ENCODE measurements at places on chromosomes 1 and 21. TPM values are rescaled to one million over a fixed set of nuclear protein-coding genes. Genes with fewer than 3 reads are reported as not detected.
A peak's percentile ranks its signal among the peaks of the same experiment; 100 is the strongest.

GRCh38 chr21:20998886-20999285 is 677 bp downstream of the NCAM2 start:
- no peak for DNase-seq

DNA sequence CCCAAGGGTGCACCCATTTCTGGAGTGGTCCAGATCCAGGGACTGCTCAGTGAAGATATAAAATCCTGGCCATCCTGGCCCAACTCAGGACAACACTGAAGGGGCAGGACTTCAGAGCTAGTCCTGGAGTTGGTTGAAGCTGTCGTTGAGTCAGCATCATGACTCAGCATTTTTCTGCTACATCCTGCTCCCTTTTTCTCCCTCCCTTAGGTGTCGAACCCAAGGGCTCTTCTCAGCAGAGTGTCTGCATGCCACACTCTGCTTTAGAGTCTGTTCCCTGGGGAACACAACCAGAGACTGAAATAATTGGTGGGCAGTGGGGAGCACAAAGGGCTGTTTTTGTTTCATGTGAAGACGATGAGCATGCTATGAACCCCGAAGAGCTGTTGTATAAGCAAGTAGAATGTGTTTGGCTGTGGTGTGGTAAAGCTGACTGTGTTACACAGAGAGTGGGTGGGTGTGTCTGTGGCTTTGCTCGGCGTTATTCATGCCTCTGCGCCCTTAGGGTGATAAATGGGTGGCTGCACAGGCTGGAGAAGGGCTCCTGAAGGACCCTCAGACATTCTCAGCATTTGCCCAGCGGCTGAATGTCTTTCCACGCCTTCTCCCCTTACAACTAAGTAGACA is 167.2 kb downstream of the CYYR1 start:
- no peak for DNase-seq

DNA sequence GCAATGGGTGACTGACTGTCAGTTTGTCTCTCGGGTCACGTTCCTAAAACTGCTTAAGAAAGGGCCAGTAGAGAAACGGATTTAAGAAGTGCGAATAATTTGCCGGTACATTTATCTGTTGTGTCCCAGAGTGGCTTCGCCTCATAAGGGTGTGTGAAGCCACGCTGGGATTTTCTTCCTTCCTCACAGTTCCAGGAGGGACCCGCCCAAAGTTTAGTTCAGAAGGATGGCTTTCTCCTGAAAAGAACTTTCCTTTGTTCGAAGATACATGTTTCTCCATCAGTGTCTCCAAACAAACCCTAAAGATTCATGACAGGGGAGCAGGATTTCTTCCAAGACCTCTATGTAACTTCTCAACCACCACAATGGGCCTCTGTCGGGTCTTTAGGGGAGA is 49.8 kb downstream of the ADAMTS1 start:
- DNase-seq, result no peak

GRCh38 chr1:6732942-6733341 is 31.3 kb upstream of the DNAJC11 start:
- DNase-seq, result no peak

DNA sequence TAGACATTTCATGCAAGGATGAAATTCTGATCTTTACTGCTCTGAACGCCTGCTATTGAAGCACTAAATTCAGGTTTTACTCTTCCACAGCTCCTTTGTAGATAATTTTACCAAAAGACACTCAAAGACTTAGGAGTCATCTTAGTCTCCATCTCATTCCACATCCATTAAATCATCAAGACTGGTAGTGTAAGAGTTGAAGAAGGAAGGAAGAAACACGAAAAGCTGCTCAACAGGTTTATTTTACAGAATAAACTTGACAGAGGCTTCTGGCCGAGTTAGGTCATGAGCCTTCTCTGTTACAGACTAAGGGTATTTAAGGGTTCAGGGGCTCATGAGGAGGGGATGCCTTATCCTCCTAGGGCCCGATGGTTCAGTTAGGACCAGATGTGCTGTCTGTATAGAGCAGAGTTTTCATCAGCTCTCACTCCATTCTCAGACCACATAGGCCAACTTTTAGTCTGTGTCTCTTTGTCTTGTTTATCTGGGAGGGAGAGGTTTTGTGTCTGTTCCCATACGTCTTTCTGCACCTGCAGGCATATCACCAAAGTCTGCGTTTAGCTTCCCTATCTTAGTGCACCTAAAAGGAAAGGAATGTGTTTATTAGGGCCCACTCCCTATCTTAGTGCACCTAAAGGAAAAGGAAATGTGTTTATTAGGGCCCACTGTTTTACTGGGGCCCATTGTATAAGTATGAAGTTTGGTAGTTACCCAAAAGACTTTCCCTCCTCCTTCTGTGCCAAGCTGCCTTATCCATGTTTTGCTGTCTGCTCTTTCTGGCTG is 57.4 kb upstream of the RGS18 start:
- no peak for DNase-seq

- DNase-seq, result no peak
These were observed 18.2 kb downstream of the SMAP2 start for GRCh38 chr1:40391688-40392145.

DNA sequence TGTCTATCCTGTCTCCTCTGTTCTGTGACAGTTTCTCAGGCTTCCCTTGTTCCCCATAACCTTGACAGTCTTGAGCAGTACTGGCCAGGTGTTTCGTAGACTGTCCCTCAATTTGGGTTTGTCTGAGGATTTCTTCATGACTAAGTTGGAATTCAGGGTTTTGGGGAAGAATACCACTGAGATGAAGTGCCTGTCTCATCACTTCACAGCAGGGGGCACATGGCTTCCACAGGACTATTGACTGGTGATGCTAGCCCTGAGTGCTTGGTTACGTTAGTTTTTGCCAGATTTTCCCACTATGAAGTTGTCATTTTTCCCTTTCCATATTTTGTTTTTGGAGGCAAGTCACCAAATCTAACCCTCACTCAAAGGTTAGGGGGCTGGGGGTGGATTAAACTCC is 45.7 kb downstream of the CDCP2 start:
- DNase-seq, result no peak

DNA sequence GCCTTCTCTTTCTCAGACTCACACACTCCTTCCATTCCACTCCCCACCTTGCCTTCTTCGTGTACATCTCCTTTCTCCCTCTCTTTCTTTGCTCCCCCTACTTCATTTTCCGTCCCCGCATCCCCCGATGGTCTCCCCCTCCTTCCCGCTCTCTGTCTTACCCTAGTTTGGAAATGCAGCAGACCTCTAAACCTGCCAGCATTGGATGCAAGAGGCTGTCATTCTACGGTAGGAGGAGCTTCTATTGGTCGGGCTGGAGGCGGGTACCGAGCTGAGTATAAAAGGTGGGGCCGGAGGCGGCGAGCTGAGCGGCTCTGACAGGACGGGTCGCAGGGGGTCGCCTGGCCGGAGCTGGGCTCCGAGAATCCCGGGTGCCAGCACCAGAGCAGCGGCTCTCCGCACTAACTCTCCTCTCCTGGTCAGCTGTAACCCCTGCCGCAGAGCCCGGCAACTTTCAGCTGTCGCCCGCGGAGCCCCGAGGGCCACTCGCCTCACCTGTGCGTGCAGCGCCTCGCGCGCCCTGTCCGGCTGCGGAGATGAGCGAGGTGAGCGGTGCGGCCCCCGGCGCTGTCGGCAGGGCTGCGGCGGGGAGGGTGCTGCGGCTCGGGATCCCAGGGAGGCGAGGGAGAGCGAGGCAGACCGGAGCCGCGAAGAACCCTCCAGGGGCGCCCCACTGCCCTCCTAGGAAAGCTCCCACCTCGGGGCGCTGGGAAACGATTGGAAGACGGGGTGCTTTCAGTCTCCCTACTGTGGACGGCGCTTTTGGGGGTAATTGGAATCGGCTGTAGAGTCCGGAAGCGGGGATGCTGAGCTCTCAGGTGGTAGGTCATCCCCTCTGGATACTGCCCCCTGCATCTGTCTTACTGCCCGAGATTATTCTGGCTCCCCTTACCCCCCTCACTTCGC is at the start of gene PCP4L1:
TSS of gene PCP4L1 (plus strand) at position 307 of the 906 bp plus-strand sequence. CDS start at position 537, 230 bp downstream.
- DNase-seq, result peak; percentile 73

DNA sequence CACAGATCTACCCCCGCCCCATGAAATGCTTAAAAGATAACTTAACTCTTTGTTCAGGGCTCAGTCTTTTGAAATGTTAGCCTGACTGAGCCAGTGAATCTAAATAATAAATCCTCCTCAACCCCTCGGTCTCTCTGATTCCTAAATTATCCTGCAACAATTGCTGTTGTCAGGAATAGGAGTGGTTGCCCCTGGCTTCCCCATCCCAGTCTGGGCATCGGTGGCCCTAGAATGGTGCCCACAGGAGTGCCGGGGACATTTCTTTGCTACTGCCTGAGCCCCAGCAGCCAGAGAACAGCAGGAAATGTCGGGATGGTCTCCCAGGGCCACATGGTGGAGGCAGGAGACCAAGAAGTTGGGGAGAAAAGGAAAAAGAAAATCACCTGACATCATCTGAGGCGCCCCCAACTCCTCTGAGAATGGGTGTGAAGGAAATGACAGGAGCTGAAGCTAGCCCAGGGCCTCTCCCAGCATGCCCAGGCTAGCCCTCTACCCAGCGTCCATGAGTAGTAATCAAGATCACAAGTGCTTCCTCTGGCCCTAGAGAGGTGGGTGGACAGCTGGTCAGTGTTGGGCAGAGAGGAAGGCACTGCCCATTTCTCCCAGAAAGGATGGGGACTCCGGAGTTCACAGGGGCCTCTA is 1.6 kb downstream of the PADI4 start:
- peak; percentile 45 for DNase-seq

- no peak for DNase-seq
These were observed 617.5 kb upstream of the BEND5 start for GRCh38 chr1:49394200-49394599.

DNA sequence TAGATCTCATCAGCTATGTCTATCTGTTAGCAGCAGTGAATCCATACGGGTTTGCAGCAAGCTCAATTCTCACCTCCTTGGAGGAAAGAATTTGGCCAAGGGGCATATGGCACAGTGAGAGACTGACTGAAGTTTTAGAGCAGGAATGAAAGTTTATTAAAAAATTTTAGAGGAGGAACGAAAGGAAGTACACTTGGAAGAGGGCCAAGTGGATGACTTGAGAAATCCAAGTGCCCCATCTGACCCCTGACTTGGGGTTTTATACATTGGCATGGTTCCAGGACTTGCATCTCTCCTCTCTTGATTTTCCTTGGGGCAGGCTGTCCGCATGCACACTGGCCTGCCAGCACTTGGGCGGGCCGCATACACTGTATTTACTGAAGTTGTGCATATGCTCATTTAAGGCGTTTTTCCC is 9.2 kb upstream of the OSBPL9 start:
- DNase-seq, result no peak

DNA sequence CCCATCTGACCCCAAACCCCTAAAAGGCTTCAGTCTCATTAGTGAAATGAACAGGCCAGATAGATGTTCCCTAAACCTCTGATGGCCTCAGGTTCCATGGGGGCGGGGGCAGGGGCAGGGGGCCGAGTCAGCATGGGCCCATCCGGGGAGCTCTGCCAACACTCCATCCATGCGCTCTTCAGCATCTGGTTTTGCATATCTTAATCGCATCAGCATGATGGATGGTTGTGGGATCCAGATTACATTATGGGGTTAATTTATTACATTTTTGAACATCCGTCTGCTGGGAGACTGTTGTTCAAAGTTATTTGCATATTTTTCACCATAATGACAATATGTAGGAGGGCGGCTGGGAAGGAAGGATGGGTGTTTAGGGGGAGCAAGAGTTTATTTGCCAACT is 3.1 kb upstream of the MAD2L2 start:
- no peak for DNase-seq

DNA sequence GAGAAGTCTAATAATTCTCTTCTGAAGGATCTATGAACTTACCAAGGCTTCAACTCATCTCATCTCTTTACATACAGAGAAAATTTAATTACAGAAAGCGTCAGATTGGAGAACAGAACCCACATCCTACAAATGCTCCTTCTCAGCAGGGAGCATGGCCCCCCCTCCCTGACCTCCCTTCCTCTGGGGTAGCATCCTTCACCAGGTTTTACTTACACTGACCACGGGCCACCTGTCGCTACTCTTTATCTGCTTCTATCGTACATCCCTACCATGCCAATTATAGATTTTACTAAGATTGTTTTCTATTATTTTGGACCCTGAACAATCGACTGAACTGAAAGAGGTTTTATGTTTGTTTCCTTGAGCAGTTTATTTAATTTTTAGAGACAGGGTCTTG is 25.8 kb downstream of the RIPPLY3 start:
- no peak for DNase-seq

DNA sequence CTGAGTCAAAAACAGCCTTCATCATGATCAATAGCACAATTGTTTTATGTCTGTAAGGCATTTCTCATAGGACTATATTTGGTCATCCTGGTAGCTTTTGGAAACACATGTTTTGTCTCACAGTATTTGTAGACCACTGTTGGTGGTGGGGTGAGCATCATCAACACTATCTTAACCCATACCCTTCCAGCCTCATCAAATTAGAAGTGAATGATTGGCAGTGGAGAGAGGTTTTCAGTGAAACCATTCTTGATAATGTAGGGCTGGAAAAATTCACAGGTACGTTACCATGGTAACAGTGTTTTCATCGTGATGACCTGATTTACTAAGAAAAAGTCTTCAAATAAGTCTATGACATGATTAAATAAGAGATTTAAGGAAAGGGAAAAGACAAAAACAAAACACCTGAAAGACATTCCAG is 45.3 kb upstream of the C1orf105 start:
- no peak for DNase-seq

- no peak for DNase-seq
These were observed 74.9 kb upstream of the F3 start for GRCh38 chr1:94616506-94616905.

GRCh38 chr1:97196825-97197516 is 475.4 kb downstream of the PTBP2 start:
- no peak for DNase-seq

GRCh38 chr1:160542303-160542945 is 19.4 kb upstream of the SLAMF6 start:
- no peak for DNase-seq

DNA sequence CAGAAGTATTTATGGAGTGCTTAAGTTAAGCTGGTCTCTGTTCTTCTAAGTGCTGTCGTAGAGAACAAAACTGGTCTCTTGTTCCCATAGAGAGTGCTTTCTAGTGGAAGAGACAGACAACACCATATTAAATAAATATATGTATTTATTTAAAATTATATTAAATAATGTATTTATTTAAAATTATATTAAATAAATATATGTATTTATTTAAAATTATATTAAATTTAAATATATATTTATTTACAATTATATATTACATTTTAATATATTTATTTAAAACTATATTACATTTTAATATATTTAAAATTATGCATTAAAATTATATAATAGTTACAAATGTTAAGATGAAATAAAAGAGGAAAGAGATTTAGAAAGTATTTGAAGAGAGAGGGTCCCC is 175.5 kb upstream of the OLFM3 start:
- DNase-seq, result no peak

GRCh38 chr1:185627171-185627570 is 107.0 kb upstream of the HMCN1 start:
- DNase-seq, result no peak

GRCh38 chr21:33993286-33994231 is 78.0 kb upstream of the ATP5PO start:
- no peak for DNase-seq

LCE1B gene
- polyA plus RNA-seq, result not detected

KRTAP22-2 gene
- polyA plus RNA-seq, result not detected

BOLA1 gene
- polyA plus RNA-seq, result 27.1 TPM

GBP3 gene
- 11.9 TPM for polyA plus RNA-seq

CD1E gene
- polyA plus RNA-seq, result 0.09 TPM

Measured in spleen (tissue), 13 donors.